ENCODE measurements at places on chromosomes 4 and X.

DNA sequence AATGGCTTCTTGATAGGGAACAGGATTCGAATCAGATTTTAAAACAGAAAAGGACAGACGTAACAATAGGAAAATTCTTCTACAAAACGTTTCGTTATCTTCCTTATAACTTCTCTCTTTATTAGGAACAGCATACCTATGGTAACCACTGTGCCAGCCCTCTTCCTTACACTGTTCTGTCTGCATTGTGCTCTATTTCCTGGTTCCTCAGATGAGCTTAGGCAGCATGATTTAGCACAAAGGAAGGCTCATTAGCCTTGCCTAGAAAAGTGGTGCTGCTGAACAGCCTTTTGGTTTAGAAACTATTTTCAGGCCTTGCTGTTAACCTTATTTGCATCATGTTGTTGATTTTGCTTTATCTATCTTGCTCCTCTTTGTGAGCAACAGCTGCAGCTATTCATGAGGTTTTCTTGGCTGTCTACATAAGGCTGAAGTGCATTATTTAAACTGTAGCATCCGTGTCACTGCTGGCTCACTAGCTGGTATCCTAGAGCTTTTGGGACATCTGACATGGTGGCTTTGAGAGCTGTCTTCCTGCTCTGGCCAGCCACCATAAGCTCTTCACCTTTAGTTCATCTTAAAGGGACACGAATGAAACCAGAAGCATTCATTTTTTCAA lies 69.9 kb upstream of the NRK start:
- DNase-seq, result peak; percentile 1

DNA sequence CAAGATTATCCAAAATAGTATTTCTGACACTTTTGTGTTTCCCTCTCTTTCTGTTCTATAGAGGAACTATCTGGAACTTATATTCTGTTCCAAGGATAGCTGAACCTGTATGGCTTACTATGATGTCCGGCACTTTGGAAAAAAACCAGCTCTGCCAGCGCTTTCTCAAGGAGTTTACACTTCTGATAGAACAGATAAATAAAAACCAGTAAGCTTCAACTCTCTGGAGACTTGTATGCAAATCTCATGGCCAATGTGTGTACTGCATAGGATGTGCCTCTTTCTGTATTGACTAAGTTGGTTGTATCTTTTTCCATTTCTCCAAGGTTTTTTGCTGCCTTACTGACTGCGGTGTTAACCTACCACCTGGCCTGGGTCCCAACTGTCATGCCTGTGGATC lies 92.5 kb downstream of the FNIP2 start:
- no peak for DNase-seq

DNA sequence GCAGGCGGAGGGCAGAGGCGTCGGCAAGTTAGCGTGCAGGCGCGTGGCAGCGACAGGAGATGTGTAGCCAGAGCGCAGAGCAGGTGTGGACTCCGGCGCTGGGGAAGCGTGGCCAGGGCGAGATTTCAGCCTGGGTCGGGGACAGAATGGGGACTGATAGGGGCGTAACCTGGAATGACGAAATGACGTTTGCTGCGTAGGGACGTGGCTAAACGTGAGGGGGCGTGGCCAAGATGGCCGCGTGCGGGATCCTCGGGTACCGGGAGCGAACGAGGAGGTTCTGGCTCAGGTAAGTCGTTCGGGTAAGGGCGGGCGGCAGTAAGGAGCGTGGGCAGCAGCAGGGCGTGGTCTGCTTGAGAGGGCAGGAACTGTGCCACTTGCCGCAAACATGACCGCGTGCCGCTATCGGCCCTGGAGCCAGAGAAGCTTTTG lies 10.9 kb upstream of the CLTRN start:
- DNase-seq, result peak; percentile 92

GRCh38 chrX:14440106-14440505 lies 89.2 kb upstream of the GLRA2 start:
- DNase-seq, result peak; percentile 23

DNA sequence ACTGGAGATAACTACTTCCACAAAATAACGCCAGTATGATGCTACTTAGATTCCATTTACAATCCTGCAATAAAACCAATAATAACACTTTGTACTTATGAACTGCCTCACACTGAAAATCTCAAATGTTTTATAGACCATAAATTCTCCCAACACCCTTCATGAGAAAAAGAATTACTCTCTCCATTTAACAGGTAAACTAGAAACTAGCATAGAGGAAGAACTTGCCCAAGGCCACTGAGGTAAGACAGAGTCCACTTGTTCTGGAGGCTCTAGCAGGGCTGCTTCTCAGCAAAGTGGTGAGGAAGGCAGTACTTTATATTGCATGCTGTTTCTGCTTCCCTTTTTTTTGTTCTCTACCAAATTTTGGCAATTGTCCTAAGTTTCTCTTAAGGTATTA lies 11.5 kb upstream of the BMP3 start:
- no peak for DNase-seq

DNA sequence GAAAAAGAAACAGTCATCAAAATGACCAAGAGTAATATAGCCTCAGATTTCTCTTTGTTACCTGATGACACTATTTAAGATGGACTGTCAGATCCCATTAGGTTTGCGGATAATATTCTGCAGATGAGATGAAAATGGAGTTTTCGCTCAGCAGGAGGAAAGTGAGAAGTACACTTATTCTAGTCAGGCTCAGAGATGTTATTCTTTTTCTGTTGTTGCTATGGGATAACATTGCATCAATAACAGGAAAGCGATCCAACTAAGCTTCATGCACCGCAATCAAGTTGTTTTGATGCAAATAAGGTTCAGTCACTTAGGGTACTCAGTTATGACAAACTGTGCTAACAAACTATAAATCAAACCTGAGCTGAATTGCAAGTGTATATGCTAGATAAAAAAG lies 415.0 kb downstream of the CCSER1 start:
- DNase-seq, result no peak

DNA sequence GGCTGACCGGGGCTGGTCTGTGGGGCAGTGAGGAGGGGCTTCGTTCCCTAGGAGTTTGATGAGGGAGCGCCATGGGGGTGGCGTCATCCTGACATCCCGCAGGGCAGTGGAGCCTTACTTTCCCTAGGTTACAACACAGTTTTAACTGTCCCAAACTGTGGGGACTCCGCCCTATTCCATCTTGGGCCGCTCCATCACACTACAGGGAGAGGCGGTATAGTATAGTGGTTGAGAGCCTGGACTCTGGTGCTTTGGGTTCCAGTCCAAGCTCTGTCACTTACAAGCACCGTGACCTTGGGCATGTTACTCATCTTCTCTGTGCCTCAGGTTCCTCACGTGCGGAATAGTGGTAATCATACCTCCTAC lies 44.2 kb downstream of the ZNF185 start:
- no peak for DNase-seq

- DNase-seq, result no peak
These were observed 30.2 kb downstream of the ASB5 start for GRCh38 chr4:176238826-176239225.
